ENCODE measurements at places on chromosomes 1 and 21. TPM values are rescaled to one million over a fixed set of nuclear protein-coding genes. Genes with fewer than 3 reads are reported as not detected.

DNA sequence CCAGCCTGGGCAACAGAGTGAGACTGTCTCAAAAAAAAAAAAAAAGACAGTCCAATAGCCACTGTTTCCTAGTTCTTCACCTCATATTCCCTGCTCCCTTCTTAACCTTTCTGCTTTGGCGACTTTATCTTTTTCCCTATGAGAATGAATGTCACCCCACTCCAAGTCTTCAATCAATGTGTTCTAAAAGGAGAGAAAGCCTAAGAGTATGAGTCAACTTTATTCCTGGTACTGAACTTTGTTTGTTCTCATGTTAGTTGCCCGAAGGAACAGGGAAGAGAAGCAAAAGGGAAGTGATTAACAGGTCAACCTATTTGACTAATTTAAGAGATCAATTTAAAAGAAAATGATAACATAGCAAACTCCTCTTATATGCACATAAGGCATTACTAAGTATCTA, 39.9 kb upstream of the SLC16A1 start:
- no peak for DNase-seq

DNA sequence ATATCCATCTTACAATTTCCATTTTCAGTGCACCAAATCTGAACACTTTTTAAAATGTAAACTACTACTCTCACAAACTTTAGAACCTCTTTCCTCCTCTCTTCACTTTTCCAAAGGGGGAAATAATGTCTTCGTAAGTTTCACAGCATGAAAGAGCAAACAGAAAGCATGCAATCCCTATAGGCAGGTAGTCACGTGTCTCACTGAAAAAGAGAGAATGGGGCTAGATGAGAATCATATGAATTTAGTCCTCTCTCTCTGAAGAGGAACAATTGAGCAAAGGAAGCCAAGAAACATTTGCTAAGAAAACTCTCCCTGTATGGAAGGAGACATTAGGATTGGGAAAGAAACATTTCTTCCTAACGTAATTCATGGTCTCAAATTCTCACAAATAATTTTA, 613.9 kb downstream of the PLA2G4A start:
- DNase-seq: no peak

GRCh38 chr1:238954865-238955264, 431.5 kb upstream of the CHRM3 start:
- DNase-seq: no peak

- DNase-seq: no peak
Measured at GRCh38 chr1:180935326-180936109, 22.8 kb downstream of the KIAA1614 start.

GRCh38 chr1:32984090-32984454, 19.5 kb upstream of the RNF19B start:
- no peak for DNase-seq

- peak; percentile 30 for DNase-seq
Measured at GRCh38 chr1:226872437-226872836, 2.0 kb downstream of the PSEN2 start.

DNA sequence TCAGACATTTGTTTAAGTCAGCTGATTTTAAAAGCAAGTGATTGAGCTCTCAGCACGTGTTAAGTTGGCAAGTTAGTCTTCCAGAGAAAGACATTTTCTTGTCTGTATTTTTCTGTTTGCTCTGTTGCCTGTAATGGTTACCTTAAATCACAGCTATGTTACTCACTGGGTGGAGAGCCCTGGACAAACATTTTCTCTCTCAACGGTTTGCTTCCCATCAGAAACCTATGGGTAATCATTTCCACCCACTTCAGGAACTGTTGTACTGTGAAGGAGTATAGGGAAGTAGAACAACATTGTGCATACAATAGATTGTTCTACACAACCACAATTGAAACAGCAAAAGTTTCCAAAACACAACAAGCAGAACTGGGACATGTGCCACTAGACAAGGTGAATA, 113.9 kb upstream of the DPT start:
- no peak for DNase-seq

DNA sequence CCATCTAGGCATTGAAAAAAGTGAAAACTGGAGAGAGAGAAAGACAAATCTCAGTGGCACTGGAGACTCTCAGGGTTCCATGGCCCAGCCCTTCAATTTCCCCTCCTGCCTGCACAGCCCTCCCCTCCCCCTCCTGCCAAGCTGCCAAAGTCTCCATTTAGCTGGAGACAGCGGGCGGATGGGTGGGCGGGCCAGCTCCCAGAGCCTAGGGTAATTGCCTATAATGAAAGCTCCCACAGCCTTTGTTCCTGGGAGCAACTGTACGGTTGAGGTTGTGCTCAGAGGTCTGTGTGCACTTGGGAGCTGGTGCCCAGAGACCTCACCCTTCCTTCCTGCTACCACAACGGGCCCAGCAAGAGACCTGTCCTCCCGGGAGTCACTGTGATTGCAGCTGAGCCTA, 89.6 kb downstream of the NAV1 start:
- DNase-seq: no peak

Gene PLA2G2F
- total RNA-seq: not detected

Gene OR10J1
- total RNA-seq: not detected
